ENCODE measurements at places on chromosomes 3 and 15.

- no peak for DNase-seq
Observed at GRCh38 chr3:110139048-110139447, 801.7 kb upstream of the DPPA4 start.

GRCh38 chr15:96334705-96335410 lies 4.4 kb downstream of the NR2F2 start:
- no peak for DNase-seq

- DNase-seq = no peak
Observed at GRCh38 chr3:120848503-120848902, 59.5 kb upstream of the STXBP5L start.

DNA sequence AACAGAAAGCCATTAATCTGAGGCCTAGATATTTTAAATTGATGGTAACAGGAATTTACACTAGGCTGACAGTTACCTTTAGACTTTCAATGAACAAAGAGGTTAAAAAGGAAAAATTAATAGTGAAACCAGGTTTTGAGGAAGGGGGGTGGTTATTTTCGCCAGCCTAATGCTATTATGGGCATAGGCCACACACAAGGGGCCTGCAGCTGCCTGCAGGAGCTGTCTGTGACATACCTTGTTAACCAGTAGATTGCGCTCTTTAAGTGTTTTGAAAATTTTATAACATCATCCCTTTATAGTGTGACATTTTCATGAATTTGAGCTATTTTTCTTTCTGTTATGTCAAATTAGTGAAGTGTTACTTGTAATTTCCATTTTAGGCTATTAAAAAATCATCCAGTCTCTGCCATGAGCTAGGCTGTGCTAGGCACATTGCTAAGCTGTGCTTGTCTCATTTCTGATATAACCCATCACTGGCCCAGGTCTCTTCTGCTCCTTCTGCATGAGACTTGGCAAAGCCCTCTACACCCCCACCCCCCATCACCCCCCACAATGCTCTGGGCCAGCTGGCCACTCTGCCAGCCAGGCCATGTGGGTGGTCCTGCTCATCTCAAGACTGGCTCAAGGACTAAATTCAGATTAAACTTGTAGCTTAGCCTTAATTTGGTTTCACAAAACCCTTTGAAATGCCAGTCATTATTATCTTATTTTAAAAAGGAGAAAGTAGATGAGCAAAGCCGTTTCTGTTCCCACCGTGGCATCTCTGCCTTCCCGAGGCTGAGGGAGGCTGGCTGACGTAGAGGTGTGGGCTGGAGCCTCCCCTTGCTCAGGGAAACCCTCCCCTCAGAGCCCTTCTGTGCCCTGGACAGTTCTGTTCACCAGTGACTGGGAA lies 48.4 kb upstream of the SEC22A start:
- no peak for DNase-seq

DNA sequence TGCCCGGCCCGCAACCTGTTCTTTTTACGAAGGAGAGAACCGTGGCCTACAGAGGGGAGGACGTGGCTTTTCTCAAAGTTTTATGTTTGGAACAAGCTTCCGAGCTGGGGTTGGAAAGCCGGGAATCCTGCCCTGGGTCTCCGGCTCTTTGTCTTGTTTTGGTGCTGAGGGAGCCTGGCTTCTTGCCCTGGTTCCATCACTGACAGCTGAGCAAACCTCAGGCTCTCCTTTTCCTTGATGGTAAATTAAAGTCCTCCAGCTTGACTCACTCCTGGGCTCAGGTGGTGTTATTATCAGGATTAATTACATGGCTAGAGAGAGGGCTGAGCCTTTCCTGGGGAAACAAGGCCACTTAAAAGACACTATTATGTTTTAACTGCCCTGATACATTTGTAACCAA lies 289.5 kb upstream of the RGMA start:
- DNase-seq = no peak

DNA sequence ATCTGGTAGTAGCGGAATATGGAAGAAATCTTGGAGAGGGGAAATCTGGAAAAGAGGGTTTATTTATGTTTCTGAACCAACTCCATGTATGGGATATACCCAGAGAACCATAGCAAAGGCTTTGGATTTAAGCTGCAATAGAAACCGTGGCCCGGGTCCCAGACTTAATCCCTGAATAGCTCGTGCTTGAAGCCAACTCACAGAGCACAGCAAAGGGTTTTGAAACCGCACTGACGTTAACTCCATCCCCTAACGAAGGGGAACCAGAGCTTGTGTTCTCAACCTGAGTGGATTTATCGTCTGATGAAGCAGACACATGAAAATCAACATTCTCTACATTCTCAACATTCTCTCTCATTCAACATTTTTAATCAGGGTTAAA lies 154.6 kb downstream of the APBA2 start:
- no peak for DNase-seq

GRCh38 chr3:96069065-96069464 lies 745.3 kb upstream of the EPHA6 start:
- no peak for DNase-seq
